ENCODE measurements at places on chromosomes 1 and 21.

- DNase-seq, result no peak
Measured at GRCh38 chr1:218352075-218352438, 6.9 kb downstream of the TGFB2 start.

DNA sequence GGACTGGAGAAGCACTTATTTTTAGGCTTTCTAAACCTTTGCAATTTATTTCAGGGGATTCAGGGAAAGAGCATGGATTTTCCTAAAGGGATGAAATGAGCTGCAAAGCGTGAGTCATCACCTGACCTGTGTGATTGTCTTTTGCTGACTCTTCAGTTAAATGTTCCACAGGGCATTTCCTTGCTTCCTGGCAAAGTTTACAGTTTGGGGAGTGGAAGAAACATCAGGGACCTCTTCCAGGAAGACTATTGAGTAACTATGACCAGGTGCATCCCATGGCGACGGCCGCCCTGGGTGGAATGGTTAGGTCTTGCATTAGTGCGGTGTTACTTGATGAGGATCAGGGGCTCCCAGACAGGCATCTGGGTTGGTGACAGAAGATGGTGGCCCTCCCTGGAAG is 79.5 kb upstream of the SIPA1L2 start:
- DNase-seq, result no peak

- DNase-seq, result no peak
Measured at GRCh38 chr1:21689661-21690372, 20.7 kb upstream of the RAP1GAP start.

GRCh38 chr1:176932114-176933104 is 232.1 kb downstream of the ASTN1 start:
- DNase-seq, result no peak

GRCh38 chr1:62230718-62231117 is 36.1 kb downstream of the L1TD1 start:
- DNase-seq, result no peak

GRCh38 chr1:75672528-75673393 is 51.7 kb upstream of the ACADM start:
- no peak for DNase-seq

GRCh38 chr1:31502926-31503511 is 73.3 kb upstream of the TINAGL1 start:
- DNase-seq, result no peak

Measured in amygdala (tissue), 56 donors.